ENCODE measurements at places on chromosomes 4 and X. TPM values are rescaled to one million over a fixed set of nuclear protein-coding genes. Genes with fewer than 3 reads are reported as not detected.

SYN1 gene
- 0.21 TPM for total RNA-seq

BDH2 gene
- 8.6 TPM for total RNA-seq

MGAT4D gene
- total RNA-seq = not detected

CD38 gene
- 8.4 TPM for total RNA-seq

IL21 gene
- total RNA-seq = not detected

KLHL13 gene
- total RNA-seq = 0.34 TPM

All from A549 treated with DMSO at 1 μM for 4 hours (cell line).